Stimulated activated CD8-positive, alpha-beta memory T cell treated with anti-CD3 and anti-CD28 coated beads, Interleukin-4, amount 100 ng/mL, for 48 hours (primary cell): ENCODE measurements at places on chromosomes 11 and 22.

DNA sequence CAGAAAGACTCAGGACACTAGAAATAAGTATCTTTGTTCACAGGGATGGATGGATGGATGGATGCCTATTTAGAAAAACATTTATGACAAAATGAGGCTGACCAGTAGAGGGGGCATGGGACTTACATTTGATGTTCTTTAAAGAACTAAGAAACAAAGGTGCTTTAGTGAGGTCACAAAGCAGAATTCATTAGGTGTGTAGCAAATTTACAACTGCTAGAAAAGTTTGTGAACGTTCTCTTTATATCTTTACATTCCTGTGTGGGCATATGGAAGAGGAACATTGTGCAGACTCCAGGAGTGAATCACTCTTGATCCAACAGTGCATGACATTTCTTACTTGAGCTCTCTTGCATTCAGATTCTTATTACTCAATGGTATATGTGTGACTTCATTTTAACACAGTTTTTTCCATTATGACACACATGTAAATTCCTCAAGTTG, 15.8 kb upstream of the SIK2 start:
- peak; percentile 48 for DNase-seq

DNA sequence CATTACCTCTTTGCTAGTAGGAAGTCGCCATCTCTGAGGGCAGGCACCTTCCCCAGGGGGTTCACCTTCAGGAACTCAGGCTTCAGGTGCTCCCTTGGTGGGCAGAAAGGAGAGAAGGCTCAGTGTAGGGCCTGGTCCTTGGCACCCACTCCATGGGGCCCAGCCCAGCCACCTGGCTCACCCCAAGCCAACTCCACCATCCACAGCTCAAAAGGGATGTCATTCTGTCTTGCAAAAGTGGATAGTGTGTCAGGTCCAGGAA, 2.7 kb upstream of the GSTT4 start:
- no peak for DNase-seq

GRCh38 chr11:76745561-76746207, 37.5 kb upstream of the TSKU start:
- DNase-seq = no peak

GRCh38 chr11:3747704-3748103, 49.6 kb downstream of the NUP98 start:
- no peak for DNase-seq

DNA sequence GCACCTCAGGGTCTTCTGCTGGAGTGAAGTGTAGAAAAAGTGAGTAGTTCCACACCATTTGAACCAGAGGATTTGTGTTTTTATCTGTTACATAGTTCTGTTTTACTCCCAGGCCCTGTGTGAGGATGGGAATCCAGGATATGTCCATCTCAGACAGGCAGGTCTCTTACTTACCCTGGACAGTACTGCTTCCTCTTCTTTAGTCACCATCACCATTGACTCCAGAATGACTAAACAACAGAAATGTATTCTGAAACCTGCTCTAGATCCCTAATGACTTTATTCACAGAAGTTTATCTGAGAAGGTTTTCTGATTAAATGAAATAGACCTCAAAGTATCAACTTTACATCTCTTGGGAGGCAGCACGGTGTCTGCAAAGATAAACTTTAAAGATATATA, 33.6 kb downstream of the CYP2R1 start:
- no peak for DNase-seq

- no peak for DNase-seq
Observed at GRCh38 chr11:724049-724777, 18.2 kb downstream of the EPS8L2 start.

DNA sequence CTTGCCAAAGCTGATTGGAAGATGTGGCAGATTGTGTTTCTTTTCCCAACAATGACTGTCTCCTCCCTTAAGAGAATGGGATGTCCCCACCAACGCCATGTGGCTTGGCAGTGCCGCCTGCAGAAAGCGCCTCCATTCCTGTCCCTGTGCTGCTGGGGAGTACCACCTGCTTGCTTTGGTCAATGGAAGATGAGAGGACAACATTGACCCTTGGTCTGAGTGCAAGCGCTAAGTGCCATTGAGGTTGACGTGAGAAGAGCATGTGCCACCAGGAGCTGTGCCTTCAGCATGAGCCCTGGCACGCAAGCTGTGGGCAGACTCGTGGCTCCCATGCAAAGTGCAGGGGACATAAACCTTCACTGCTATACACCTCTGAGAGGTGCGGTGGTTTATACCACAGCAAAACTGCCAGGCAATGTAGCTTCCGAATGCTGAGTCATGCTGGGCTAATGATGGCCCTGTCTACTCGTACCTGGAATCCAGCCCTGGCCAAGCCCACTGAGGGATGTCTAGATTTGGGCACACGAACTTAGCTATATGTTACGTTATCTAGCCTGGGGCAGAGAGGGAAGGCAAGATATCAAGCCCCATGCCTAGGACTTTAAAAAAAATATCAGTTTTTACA, 41.9 kb downstream of the MYEOV start:
- peak; percentile 17 for DNase-seq

DNA sequence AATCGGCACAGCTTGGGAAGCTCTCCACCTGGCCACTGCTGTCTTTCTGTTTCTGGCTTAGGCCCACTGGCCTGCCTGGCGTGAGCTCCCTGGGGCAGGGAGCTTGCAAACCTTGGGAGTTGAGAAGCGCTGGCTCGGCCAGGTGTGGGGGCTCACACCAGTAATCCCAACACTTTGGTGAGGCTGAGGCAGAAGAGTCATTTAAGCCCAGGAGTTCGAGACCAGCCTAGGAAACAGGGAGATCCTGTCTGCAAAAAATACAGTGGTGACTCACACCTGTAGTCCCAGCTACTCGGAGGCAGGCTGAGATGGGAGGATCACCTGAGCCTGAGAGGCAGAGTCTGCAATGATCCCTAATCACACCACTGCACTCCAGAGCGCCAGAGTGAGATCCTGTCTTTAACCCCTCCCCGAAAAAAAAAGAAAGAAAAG, 4.0 kb downstream of the AP5B1 start:
- no peak for DNase-seq

GRCh38 chr22:22508274-22509176, at the start of gene ZNF280B:
TSS of gene ZNF280B (minus strand) at chr22:22508742. CDS start at chr22:22489398, 19,344 bp downstream.
- DNase-seq = peak; percentile 91
